ENCODE measurements at places on chromosomes 5 and 9.

DNA sequence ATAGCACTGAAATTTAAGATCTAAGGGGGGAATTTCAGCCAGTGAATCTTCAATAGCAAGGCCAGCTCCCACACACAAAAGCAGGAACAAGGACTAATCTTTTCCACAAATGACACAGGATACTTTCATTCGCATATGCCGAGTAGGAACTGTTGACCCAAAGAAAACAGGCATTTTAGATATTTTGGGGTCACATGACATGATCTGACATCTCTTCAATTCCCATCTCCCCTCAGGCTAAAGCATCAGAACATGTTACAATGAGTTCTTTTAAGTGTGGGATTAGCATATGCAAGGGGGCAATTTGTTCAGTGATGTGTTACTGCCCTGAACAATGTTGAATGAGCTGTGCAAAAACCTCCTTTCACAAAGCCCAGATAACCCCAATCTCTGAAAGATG, 68.2 kb downstream of the TLE1 start:
- no peak for DNase-seq

DNA sequence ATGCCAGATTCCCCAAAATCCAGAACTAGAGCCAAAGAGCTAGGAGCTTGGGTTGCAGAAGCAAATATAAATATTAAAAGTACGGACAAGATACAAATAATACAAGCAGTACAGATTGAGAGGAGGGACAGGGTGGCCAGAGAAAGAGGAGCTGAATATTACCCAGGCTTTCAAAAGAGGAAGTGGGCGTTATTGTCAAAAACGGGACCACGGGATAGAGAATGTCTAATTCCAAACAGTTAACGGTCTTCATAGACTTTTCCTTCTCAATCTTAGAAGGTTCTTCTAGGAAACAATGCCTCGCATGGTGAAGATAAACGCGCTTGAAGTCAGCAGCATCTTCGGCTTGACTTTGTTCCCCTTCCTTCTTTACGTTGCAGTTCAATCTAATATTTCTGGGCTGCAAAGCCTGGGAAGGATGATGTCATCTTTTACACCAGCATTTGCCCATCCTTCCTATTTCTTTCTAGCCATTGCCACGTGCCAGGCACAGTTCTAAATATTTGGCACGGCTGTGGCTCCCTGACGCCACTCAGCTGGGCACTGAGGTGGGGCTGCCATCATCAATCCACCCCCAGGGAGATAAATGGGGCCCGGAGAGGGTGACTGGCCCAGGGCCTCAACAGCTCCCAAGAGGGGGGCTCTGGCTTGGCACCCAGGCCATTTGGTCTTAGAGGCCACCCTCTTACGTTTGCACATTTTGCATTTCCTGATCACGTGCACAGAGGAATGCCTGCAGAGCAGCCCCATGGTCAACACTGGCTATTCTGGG, 16.3 kb upstream of the OLFM1 start:
- no peak for DNase-seq

GRCh38 chr9:78874061-78874460, 577.1 kb downstream of the PSAT1 start:
- DNase-seq: no peak

DNA sequence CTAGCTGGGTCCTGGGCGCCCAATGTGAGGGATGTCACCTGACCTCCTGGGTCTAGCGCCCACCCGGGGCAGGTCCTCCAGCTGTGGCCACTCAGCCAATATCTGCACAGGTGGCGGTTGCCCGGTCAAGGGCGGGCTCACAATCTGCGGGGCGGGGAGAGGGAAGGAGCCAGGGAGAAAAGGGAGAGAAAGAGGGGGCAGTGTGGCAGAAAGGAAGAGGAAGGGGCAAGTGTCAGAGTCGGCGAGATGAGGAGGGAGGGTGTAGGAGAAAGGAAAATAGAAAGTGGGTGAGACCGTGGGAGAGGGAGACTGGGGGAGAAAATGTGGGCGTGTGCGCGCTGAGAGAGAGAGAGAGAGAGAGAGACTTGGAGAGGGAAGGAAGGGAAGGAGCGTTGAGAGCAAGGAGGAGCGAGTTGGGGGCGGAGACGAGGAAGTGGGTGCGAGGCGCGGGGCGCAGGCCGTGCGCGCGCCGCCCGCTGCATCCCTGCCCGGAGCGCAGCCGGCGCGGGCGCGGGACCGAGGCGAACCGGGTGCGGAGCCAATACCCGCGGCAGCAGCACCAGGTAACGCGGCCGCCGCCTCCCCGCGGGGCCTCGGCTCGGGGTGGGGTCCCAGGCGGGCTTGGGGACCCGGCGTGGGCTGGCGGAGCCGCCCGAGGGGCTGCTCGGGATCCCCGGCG, at the start of gene HRH2:
HRH2 (plus strand) TSS at position 479 of the 679 bp plus-strand sequence. CDS start 25,163 bp downstream, outside the sequence.
- no peak for DNase-seq

DNA sequence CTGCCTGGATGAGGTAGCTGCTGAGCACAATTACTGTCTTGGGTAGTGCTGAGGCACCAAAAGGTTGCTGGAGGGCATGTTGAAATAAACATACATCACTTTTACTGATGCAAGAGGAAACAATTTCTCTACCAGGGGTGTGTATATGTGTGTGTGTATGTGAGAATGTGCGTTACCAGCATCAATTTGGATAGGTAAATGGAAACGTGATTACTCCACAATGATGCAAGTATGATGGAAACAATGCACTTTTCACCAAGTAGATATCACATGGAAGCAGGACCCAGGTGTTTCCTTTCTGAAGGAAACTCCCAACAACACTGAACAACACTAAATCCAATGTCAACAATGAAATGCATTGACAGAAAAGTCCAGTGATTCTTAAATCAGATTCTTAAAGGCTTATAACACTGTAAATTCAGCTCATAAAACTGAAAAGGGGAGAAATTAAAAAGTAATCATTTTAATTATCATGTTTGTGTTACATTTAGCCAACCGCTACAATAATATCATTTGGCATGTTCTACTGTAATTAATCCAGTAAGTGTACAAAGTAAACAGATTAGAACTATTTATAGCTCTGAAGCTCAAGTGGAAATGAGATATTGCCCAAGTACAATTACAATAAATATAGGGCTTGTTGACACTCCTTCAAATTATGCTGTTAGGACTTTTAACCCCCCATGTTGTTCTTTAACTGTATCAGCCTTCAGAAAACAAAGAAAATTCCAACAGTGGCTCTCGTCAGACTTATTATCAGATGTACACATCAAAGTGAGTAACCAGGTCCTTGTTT, 25.3 kb downstream of the YIPF5 start:
- DNase-seq: no peak

- no peak for DNase-seq
These were observed 222.6 kb downstream of the EBF1 start for GRCh38 chr5:158877124-158877581.

DNA sequence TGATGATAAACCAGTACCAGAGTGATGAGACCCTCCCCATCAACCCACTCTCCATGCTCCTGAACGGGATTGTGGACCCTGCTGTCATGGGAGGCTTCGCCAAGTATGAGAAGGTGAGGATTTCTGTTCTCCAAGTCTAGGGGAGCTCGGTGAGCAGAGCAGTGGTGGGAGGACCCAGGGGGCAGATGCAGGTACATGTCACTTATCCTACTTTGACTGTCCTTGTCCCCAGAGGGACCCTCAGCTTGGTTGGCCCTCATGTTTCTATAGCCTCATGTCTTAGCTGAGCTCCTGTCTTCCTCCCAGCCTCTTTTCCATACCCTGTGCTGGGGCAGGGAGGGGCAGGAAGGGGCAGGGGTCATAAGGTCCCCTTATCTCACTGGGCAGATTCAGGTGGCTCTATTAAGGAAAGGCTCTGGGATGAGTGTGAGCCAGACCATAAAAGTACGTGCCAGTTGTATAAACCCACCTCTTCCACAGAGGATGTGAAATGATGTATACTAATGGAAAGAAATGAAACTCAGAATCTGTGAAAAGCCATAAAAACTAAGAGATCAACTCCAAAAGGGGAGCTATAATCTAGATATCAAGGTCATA, 38.0 kb upstream of the FOXI1 start:
- DNase-seq: no peak

GRCh38 chr5:146765089-146765832, 113.3 kb downstream of the PPP2R2B start:
- no peak for DNase-seq

DNA sequence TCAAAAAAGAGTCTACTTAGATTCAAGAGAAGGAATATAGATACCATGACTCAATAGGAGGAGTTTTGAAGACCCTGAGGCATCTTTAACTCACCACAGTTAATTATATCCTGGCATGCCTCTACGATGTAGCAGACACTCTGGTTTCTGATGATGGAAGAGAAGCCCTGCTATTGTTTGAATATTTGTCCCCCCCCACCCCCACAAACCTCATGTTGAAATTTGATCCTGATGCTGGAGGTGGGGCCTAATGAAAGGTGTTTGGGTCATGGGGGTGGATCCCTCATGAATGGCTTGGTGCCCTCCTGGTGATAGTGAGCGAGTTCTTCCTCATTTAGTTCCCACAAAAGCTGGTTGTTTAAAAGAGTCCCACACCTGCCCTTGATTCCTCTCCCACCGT, 147.9 kb upstream of the TBCA start:
- DNase-seq: no peak

GRCh38 chr5:60943624-60944023, 1.2 kb downstream of the ERCC8 start:
- DNase-seq: no peak

DNA sequence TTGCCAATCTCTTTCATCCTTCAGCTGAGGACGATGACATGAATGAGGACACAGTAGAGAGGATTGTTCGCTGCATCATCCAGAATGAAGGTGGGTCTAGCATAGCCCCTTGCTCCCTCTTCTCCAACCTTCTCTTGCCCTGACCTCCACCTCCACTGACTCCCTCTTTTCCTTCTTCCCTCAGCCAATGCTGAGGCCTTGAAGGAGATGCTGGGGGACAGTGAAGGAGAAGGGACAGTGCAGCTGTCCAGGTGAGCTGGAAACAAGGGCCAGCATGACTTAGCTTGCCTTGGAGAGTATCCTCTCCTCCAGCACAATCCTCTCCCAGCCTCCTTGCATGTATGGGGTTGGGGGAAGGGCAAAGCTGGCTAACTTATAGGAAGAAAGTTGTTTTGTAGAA, 2.0 kb downstream of the RELL2 start:
- DNase-seq: no peak
